ENCODE measurements at places on chromosomes 6 and 20.

GRCh38 chr6:151240791-151241642 is 1.2 kb downstream of the AKAP12 start:
- peak; percentile 73 for DNase-seq

- DNase-seq = peak; percentile 88
These were observed 13.2 kb upstream of the AHCY start for GRCh38 chr20:34316196-34316814.

GRCh38 chr6:144544266-144544830 is 259.2 kb downstream of the UTRN start:
- no peak for DNase-seq

DNA sequence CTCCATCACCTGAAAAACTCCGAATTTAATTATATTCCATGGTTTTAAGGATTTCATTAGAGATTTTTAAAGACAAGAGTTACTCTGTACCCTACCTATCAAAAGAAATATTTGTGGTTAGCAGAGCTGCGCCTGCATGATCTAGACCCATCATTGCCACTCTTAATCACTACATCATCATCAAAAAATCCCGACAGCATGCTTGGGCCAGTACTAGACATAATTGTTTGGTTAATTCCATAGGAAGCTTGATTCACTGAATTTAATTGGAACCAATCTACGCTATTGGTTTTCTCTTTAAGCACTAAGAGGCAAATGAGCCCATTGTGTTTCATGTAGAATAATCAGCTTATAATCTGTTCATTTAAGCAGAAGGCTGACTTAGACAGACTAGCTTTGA is 33.4 kb upstream of the RNF217 start:
- DNase-seq = no peak
